ENCODE measurements at places on chromosomes 2 and 18.

GRCh38 chr2:181311837-181312236 is 145.3 kb upstream of the ITGA4 start:
- no peak for DNase-seq

DNA sequence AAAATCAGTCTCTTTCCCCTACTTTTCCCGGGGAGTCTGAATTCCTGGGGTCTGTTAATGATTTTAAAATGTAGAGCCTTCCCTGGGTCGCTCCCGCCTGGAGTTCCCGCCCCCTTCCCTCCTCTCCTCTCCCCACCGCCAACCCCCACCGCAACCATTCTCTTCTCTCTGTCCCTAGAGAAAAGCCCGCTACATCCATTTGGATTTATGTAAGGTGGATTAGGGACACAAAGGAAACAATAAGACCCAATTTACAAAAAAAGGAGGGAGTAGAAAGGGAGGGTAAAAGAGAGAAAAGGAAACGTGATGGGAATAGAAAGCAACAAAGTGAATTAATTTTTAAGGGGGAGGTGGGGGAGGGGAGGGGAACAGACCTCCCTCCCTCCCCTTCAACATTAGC is 2.2 kb downstream of the EPHA4 start:
- DNase-seq, result no peak

- DNase-seq, result no peak
Measured at GRCh38 chr2:180385601-180386201, 378.6 kb upstream of the CWC22 start.

DNA sequence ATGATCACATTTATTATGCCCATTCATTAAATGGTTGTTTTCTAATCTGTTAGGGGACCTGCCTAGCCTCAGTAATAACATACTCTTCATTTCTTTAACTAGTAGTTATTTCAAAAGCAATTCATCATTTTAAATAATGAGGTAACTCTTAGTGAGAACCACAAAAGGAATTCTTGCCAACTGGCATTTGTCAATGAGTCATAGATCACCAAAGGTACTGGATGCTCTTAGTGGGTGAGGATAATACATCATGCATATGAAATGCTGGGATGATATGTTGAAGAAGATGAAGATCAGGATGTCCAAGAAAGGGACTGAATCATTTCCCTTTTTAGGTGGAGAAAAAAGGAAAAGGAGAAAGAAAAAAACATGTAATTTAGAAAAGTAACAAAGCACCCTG is 826.2 kb upstream of the DDX18 start:
- DNase-seq, result no peak

- no peak for DNase-seq
Measured at GRCh38 chr2:212843409-212844199, 305.0 kb upstream of the ERBB4 start.

- DNase-seq, result no peak
Measured at GRCh38 chr2:58768715-58769080, 527.6 kb upstream of the FANCL start.

GRCh38 chr2:73103018-73103542 is 9.7 kb downstream of the RAB11FIP5 start:
- DNase-seq, result no peak

- DNase-seq, result no peak
Measured at GRCh38 chr18:57961876-57962505, 82.0 kb upstream of the NEDD4L start.

- DNase-seq, result no peak
Measured at GRCh38 chr2:36530983-36531354, 67.0 kb downstream of the FEZ2 start.

DNA sequence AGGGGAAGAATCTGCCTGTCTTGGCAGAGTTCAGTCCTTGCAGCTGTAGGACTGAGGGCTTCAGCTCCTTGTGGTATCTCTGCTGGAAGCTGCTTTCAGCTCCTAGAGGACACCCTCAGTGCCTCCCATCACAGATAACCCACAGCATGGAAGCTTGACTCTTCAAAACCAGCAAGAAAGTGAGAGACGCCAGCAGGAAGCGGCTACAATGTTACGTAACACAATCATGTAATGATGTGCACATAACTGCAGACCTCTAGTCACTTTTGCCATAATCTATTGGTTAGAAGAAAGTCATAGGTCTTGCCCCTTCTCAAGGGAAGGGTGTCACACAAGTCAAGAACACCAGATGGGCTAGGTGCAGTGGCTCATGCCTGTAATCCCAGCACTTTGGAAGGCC is 69.1 kb upstream of the AFF3 start:
- no peak for DNase-seq

- DNase-seq, result no peak
Measured at GRCh38 chr2:187230088-187230487, 218.0 kb downstream of the CALCRL start.

GRCh38 chr18:62522178-62522503 is 684 bp upstream of the ZCCHC2 start:
- DNase-seq, result no peak

- DNase-seq, result no peak
Measured at GRCh38 chr18:10604182-10604581, 78.4 kb downstream of the NAPG start.

- DNase-seq, result no peak
Measured at GRCh38 chr2:98016908-98017670, 21.3 kb upstream of the TMEM131 start.
